Tibial nerve (tissue), 4 donors: ENCODE measurements at places on chromosomes 12 and 14. TPM values are rescaled to one million over a fixed set of nuclear protein-coding genes. Genes with fewer than 3 reads are reported as not detected.

FGF6 gene
- total RNA-seq: not detected

SMCO2 gene
- not detected for total RNA-seq

IL22 gene
- total RNA-seq: not detected

RASSF3 gene
- 14.7 TPM for total RNA-seq

OLR1 gene
- total RNA-seq: 0.84 TPM

LRTM2 gene
- not detected for total RNA-seq

BBOF1 gene
- total RNA-seq: 22.8 TPM

GLI1 gene
- total RNA-seq: 48.8 TPM
